NCI-H1436 treated with DMSO at 0.1 percent for 48 hours (cell line): ENCODE measurements at places on chromosomes 1 and 21.

GRCh38 chr1:183032122-183032921, 9.1 kb downstream of the LAMC1 start:
- DNase-seq, result no peak

DNA sequence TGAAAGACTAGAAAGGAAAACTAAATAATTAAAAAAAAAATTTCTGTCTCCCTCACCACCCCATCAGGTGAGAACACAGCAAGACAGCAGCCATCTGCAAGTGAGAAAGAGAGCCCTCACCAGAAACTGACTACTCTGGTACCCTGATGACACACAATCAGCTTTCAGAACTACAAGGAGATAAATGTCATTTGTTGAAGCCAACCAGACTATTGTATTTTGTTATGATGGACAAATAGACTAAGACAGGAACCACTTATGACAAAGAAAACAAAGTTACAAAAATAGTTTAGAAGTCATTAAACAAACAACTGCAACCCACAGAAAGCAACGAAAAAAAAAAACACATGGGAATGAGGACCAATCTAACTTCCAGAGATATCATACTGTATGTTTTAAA, 98.3 kb downstream of the FAF1 start:
- no peak for DNase-seq

GRCh38 chr1:73755649-73756048, 442.3 kb downstream of the LRRIQ3 start:
- DNase-seq, result no peak

GRCh38 chr1:178607718-178608408, 95.0 kb downstream of the TEX35 start:
- no peak for DNase-seq

DNA sequence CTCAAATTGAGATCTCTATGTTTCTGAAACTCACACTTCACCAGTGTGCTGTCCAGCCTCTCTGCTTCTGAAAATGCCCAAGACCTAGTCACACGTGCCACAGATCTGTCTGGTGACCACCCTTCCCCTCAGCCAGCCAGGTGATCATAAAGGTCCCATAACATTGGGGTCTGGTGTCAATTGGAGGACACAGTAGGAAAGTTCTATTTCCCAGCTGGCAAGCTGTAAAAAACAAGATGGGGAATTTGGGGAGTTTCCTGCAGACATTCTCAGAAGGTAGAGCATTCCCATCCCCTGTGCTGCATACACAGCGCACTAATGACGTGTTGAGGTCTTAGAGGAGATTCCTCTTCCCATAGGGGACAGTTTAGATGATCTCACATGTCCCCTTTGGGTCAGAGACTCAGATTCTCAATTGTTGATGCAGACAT, 50.1 kb downstream of the RPS6KA1 start:
- DNase-seq, result no peak

DNA sequence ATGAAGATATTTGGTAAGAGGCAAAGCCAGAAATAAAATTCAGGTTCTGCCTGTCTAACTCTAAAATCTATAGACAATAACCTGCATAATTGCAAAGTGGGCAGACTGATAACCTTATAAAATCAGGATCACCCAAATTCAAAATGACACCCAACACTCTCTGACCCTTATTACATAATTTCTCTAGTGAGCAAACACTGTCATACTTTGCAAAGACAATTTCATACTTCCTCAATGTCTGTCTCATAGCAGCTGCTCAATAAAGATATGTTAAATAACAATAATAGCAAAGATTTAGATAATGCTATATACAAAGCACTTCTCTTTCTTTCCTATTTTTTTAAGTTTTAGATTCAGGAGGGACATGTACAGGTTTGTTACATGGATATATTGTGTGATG, 118.5 kb downstream of the UCHL5 start:
- no peak for DNase-seq

GRCh38 chr21:43643193-43643592, 16.1 kb downstream of the HSF2BP start:
- DNase-seq, result no peak

- no peak for DNase-seq
Observed at GRCh38 chr1:29936031-29936544, 699.8 kb downstream of the PTPRU start.

- no peak for DNase-seq
Observed at GRCh38 chr1:74407902-74408301, 104.5 kb downstream of the LRRC53 start.

DNA sequence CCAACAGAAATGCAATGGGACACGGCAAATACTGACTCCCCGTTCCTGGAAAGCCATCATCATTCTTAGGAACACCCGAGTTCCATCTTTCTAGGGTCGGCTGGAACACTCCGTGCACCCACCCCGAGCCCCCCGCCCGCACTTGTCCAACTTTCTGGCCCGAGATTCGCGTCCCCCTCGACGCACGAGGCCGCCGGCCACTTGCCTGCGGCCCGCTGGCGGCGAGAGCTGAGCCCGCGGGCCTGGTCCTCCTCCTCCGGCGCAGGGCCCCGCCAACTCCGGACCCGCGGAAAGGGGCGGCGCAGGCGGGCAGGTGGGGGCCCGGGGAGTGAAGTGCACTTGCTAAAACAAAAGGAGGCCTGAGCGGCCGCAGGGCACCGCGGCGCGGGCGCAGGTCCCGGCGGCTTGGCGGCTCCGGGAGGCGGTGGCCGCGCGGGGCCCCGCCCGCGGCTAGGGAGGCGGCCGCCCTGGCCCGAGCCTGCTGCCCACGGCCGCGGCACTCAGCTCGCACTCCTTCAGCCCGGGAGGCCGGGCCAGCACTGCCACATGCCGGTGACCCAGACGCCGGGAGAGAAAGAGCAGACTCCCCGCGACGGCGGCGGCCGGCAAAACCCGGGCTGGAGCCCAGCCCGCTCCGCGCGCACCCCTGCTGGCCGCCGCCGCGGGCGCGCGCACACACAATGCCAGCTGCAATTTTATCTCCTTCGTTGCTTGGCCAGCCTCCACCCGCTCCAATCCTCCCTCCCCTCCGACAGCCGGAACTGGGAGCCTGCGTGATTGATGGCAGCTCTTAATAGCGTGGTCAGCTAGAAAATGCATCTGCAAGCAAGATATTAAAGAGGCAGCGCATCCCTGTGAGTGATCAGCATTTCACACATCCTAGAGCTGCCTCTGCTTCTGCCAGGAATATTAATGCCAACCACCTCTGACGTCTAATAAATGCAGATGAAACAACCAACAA, 114.3 kb downstream of the RERE start:
- peak; percentile 44 for DNase-seq

- DNase-seq, result no peak
Observed at GRCh38 chr21:45265721-45266517, 21.8 kb downstream of the POFUT2 start.

DNA sequence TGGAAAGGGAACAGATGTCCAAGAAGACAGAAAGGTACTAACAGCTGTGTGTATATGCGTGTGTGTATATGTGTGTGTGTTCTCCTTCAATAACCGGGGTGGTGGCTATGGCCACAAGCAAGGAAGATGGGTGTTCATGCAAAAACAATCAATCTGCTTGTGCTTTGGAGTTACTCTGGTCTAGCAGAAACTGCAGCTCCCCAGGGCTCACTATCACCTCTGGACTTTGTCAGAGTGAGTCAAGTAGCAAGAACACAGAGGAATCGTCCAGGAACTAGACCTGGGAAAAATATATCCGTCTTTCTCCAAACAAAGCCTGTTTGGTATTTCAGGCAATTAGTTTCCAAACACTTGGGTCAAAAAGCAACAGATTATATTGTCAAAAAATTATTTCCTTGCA, 68.6 kb downstream of the GNG12 start:
- no peak for DNase-seq

GRCh38 chr1:193069748-193070385, 10.5 kb downstream of the RO60 start:
- DNase-seq, result no peak

- DNase-seq, result no peak
Observed at GRCh38 chr1:156525856-156526489, 25.4 kb upstream of the MEF2D start.

DNA sequence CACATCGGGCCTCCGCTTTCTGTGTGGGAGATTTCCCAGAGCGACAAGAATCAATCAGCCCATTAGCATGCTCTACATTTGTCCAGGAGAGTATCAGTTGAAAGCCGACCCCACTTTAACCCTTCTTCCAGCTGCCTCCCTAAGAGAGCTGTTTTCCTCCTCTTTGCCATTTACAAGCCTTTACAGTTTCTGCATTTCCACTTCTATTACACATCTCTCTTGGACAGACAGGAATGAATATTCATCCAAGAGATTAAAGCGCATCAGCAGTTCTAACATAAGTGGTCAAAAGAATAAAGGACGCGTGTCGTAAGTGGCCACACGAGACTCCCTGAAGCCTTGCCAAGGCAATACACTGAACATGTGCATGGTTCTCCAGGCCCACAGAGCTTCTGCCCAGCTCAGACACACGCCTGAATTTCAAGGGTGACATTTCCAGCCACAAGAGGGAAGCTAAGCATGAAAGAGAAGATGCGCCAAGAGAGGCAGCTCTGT, 47.3 kb downstream of the FAM78B start:
- DNase-seq, result no peak

- no peak for DNase-seq
Observed at GRCh38 chr1:222054416-222054815, 312.5 kb upstream of the DUSP10 start.

DNA sequence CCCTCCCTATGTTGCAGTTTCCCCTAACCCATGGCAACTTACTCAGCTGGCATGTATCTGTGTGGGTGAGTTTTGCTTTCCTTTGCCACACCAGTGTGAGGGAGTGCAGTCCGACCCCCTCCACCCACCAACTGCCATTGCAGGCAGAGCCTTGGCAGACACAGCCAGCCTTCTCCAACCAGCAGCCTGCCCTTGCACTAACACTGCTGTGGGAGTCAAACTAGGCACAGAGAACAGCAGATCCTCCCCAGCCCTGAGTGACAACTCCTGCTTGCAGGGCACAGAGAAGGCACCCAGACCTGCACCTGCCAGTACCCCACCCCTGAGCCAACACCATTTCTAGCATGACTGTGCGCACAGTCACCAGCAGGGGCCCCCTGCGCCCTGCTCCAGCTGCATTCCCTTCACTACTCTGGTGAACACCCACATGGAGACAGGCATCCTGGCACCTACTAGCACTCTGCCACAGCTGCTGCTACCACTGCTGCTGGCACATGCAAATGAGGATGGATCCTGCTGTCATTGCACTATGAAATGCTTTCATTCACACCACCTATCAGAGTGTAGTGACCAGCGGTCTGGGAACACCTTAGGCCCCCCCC, 98.4 kb downstream of the MAGI3 start:
- DNase-seq, result no peak

DNA sequence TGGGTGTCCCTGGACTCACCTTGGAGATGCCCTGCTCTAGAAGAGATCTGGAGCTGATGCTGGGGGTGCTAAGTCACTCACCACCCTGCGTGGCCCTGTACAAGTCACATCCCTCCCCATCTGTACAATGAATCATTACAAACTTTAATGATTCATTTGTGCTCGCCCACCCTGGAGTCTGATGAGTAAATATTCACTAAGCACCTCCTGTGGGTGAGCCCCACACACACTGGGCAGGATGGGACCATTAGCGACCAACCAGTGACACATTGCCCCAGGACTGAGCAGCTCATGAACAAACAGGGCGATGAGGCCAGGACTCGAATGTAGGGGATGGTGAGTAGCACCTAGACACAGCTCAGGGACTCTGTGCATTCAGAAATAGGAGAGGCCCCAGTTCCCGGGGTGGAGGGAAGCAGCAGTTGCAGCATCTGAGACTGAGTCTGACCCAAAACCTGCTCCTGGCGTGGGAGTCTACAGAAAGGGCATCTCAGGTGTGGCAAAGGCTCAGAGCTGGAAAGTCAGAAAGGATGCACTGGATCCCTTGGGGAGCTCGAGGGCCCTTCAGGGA, 18.1 kb upstream of the PDZK1IP1 start:
- no peak for DNase-seq

DNA sequence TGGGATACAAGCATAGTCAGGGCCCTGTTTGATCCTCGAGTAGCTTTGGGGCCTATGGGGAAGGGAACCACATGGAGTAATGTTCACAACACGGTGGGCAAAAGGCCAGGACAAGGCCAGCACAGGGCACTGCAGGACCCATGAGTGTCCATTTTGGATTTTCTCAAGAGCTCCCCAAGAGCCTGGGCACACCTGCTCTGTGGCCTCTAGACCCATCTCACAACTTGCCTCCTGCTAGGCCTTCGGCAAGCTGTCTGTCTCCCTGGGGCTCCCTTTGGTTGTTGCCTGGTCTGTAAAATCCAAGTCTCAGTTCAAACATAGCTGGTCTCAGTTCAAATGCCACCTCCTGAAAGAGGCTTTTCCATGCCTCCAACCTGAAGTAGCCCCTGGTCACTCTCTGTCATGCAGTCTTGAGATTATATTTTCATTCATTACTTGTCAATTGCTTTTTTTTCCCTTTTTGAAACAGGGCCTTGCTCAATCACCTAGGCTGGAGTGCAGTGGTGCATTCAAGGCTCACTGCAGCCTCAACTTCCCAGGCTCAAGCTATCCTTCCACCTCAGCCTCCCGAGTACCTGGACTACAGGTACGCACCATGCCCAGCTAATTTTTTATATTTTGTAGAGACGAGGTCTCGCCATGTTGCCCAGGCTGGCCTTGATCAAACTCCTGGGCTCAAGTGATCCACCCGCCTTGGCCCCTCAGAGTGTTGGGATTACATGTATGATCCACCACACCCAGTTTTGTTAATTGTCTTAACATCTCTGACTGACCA, 107.4 kb downstream of the MATN1 start:
- no peak for DNase-seq

DNA sequence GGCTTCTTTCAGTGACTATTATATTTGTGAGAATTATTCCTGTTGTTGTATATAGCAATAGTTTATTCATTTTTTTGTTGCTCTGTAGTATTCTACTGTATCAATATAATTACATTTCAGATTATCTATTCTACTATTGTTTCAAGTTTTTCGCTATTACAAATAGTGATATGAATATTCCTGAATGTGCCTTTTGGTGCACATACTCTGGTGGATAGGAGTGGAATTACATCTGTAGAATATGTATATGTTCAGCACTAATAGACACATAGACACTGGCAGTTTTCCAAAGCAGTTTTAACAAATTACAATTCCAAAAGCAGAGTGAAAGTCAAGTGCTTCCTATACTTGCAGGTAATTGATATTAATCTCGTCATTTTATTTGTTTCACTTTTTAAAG, 696.2 kb upstream of the PRMT6 start:
- no peak for DNase-seq
